ENCODE measurements at places on chromosomes 7 and 10.

- no peak for DNase-seq
These were observed 91.2 kb downstream of the KAT6B start for GRCh38 chr10:74917481-74918077.

DNA sequence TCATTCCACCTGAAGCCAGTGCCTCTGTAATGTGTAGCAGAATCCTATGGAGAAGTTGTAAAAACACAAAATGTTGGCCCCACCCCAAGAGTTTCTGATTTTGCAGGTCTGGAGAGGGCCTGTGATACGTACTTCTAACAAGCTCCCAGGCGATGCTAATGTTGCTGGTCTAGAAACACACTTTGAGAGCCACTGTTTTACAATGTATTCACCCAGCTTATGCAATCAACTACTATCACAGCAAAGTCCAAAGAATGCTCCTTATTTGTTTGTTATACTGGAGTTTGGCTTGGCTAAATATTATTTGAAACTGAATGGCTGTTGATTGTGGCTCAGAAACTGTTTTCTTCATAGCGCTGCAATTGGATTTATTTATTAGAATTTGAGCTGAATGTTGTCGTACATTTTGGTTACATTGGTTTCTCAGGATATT lies 44.3 kb downstream of the DNAJB9 start:
- DNase-seq: no peak

GRCh38 chr10:109773288-109774120 lies 149.8 kb downstream of the XPNPEP1 start:
- no peak for DNase-seq

GRCh38 chr7:111290982-111291381 lies 200.1 kb downstream of the LRRN3 start:
- no peak for DNase-seq

DNA sequence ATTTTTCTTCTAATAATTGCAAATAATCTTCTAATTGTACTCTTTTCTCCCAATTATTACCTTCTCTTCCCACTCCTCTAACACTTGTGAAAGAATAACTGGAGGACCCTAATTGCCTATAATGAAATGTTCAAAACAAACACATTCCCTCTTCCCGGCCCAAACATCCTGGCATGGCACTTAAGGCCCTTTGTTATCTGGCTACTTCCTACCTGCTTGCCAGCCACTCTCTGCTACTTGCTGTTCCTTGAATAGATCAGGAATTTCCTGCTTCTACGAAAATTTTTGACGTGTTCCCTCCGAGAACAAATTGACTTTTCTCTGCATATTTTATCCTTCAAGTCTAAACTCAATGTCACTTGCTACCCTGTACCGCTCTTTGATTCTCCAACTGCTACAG lies 56.1 kb upstream of the NOBOX start:
- no peak for DNase-seq

DNA sequence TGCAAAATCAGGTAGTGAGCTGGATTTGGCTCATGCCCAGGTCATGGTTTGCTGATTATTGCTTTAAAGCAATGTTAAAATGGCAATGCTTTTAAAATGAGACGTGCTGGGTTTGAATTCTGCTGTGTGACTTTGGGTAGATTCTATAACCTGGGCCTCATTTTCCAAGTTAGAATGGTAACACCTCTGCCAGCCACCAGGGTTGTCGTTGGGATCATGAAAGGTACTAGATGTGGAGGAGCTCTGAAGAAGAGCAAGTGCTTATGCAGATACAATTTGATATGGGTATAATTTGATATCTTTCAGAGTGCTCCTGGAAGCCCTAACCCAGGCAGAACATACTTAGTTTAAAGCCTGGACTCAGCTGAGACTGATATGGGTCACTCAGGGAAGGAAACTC lies 60.0 kb downstream of the EVX1 start:
- no peak for DNase-seq

GRCh38 chr10:13705526-13706174 lies 118.9 kb downstream of the PRPF18 start:
- DNase-seq: no peak

GRCh38 chr10:57979491-57979890 lies 288.2 kb downstream of the IPMK start:
- DNase-seq: no peak

DNA sequence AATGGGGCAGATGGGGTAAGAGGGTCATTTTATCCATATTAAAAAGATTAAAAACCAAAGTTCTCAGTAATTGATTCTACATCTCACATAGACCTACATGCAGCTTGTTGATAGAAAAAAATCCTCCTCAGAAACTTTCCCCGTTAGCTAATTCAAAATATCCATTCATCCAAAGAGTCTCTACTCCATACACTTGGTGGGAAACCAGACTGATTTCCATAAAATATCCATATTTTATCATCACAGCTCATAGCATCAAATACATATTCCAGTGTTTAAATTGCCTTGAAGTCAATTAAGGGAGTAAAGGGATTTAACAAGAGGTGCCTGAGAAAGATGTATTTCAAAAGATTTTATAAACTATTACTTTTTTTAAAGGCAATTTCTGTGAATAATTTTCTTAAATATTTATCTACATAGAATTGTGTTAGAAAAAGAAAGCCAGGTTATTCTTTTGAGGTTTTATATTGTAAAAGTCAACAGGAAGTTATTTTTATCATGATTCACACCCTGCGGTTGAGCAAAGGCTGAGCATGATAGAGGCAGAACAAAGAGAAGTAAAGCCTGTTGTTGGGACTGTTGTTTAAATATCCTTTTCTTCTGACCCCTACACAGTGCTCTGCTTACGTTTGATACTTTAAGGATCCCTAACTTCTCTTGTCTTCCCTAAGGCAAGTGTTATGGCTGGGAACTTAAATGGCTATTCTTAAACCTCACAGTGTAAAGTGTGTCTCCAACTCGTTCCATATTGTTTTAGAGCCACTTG lies 266.7 kb downstream of the PRKG1 start:
- DNase-seq: no peak

- DNase-seq: no peak
These were observed 10.4 kb upstream of the SORCS3 start for GRCh38 chr10:104630731-104631130.

GRCh38 chr10:47255033-47255813 lies 44.8 kb upstream of the GDF10 start:
- no peak for DNase-seq

GRCh38 chr7:17532861-17533404 lies 234.5 kb downstream of the AHR start:
- no peak for DNase-seq

DNA sequence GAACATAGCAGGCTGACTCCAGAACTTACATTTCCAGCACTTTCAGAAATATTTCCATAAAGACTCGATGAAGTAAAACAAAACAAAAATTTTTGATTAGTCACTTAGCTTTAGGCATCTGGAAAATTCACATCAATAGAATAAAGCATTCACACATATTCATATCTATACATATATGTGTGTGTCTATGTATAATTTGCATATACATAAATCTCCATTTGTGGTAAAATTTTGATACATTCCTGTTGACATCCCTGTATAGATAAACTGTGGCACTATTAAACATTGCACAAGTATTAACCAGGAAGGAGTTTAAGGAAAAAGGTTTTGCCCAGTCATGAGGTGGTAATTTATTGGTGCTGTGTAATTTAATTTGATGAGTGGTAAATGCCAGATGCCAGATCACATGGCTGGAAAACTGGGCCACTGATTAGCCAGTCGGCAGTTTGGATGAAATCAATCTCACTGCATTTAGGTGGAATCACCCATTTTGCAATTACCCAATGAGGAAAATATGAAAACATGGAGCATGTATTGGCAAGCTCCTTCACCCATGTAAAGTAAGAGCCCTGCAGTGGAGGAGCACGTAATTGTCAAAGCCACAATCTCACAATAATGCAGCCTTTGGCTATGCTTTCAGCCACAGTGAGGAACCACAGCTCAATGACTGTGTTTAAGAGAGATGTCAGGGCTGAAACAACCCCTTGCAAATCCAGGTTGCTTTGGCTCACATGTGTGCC lies 294.6 kb downstream of the RNLS start:
- no peak for DNase-seq

DNA sequence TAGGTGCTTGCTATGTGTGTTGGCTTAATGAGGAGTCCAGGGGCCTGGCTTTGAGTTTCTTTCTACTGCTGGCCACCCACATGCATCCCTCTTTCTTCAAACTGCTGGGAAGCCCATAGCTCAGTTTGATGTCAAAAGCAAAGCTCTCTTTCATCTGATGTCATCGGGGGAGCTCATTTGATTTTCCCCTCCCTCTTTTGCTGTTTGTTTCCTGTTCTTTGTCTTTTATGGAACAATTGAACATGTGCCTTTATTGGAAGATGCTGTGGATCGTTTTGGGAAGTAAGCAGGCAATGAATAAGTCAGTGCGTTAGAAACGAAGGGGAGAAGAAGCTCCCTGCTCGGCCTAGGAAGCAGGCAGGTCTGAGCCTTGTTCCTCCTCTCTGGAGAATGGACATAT lies 140.7 kb downstream of the GRK5 start:
- DNase-seq: no peak

- no peak for DNase-seq
These were observed 60.4 kb downstream of the PTN start for GRCh38 chr7:137283153-137283552.

- no peak for DNase-seq
These were observed 452 bp downstream of the SAMD9 start for GRCh38 chr7:93117327-93117726.

- no peak for DNase-seq
These were observed 5.8 kb downstream of the TWIST1 start for GRCh38 chr7:19111474-19112273.

DNA sequence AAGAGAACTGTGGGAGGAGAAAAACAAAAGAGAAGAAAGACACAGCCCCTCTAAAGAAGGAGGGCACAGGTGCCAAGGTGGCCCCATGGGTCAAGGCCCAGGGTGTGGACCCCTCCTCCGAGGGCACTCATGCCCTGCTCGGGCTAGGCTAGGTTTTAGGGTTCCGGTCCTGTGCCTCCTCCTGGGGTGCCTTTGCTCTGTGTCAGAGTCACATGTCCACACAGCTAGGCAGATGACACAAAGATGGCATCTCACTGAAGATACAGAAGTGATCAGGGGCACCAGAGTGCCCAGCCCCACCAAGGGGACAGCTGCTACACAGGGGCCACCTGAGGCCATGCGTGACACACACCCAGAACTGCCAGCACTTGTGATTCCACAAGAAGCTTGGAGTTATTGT lies 116.4 kb upstream of the PPIF start:
- DNase-seq: no peak

- DNase-seq: no peak
These were observed 15.8 kb downstream of the BTBD16 start for GRCh38 chr10:122286867-122287266.

GRCh38 chr10:64275774-64276173 lies 754.6 kb downstream of the REEP3 start:
- no peak for DNase-seq

DNA sequence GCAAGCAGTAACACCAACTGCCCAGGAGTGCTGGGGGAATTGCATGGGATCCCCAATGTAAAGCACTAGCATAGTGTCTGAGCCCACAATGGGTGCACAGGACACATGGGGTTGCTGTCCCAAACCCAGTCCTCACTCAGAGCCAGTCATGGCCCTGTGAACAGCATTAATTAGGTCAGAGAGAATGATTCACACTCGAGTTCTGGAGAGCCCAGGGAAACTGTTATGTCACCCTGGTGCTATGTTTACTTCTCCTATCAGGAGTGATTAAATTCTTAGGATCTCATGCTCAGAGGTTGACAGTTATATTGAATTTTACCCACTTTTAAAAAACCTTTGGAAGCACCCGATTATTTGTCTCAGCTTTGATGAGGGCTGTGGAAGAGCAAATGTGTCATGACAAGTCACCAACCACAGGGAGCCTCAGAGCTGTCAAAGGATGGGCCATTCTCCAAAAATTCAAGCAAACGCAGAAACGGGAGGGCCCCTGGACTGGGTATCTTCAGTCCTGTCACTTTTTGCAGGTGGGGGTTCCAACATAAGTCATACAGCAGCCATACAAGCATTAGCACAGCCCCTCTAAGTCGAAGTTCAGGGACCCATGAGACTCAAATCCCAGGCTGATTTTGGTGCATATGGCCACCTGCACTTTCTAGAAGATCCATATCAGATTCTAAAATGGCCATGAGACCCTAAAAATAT lies 1.3 kb upstream of the RASSF4 start:
- no peak for DNase-seq

- DNase-seq: no peak
These were observed 105.0 kb upstream of the HDAC9 start for GRCh38 chr7:18390535-18390907.

- DNase-seq: no peak
These were observed 12.2 kb upstream of the TMEM168 start for GRCh38 chr7:112802406-112802805.

DNA sequence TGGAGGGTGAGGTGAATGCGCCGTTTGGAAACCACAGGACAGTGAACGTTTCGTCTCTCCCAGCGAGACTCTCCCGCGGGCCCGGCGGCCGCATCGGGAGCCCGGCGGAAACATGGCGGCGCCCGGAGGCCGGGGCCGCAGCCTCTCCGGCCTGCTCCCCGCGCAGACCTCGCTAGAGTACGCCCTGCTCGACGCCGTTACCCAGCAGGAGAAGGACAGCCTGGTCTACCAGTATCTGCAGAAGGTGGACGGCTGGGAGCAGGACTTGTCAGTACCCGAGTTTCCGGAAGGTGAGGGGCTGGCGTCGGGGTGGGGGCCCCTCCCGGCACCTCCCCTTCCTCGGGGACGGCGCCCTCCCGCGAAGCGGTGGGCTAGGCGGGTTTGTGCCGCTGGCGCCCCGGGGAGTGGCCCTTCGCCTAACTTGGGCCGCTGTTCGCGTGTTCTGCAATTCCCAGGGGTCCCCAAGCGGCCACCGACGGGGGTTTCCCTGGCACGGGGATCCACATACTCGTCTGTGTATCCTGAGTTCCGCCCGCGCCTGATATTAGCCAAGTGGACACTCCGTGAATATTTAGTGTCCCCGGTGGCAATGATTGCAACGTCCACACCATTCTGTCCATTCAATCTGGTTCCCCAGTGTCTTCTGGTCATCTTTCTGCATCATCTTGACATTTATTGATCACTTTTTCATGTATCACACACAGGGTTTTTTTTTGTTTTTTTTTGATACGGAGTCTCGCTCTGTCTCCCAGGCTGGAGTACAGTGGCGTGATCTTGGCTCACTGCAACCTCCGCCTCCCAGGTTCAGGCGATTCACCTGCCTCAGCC lies 514 bp downstream of the NHLRC2 start:
- peak; percentile 17 for DNase-seq

DNA sequence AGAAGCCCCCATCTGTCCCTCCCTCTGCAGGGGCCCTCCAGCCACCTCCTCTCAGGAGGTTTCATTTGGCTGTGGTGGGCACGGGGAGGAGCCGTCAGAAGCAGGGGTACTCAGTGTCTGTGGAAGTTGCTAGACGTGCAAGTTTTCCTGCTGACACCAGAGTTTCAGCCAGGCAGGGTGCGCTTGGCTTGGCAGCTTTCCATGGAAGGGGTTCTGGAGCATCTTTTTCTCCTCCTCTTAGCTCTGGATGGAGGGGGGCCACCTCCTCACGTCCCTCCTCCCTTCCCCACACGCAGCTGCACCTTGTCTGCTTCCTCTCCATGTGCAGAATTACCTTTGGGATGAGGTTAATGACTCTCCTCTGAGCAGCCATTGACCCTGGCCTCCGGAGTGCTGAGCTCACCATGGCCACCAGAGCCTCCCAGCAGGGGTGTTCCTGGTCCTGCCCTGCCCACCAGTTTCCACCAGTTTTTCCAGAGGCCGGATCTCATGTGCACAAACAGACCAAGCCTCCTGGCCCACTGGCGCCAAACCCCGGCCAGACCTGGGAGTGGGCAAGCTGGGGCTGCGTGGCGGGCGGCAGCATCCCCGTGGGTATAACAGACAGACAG lies 579.8 kb upstream of the FOXK1 start:
- DNase-seq: no peak

Data from stimulated activated CD8-positive, alpha-beta memory T cell treated with anti-CD3 and anti-CD28 coated beads, Interleukin-12 subunit alpha, Interleukin-12 subunit beta, amount 100 ng/mL, for 1 hour (primary cell).